ENCODE measurements at places on chromosomes 6 and 20.

DNA sequence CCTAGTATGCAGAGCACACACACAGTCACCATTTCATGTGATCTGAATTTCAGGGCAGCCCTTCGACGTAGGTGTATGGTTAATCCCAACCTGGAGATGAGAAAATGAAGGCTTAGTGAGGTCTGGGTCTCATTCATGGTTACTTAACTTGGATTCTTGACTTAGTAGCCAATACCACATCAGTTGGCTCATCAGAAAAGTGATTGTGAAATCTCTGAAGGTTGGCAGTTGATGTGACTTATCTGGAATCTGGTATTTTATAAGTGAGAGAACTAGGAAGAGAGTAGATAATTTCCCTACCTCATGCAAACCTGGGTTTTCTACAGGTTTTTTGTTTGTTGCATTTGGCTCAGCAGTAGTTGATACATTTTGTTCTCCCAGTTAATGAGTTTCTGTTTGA, 123.7 kb downstream of the CCDC170 start:
- no peak for DNase-seq

- no peak for DNase-seq
Measured at GRCh38 chr6:169344750-169345065, 91.1 kb upstream of the THBS2 start.

DNA sequence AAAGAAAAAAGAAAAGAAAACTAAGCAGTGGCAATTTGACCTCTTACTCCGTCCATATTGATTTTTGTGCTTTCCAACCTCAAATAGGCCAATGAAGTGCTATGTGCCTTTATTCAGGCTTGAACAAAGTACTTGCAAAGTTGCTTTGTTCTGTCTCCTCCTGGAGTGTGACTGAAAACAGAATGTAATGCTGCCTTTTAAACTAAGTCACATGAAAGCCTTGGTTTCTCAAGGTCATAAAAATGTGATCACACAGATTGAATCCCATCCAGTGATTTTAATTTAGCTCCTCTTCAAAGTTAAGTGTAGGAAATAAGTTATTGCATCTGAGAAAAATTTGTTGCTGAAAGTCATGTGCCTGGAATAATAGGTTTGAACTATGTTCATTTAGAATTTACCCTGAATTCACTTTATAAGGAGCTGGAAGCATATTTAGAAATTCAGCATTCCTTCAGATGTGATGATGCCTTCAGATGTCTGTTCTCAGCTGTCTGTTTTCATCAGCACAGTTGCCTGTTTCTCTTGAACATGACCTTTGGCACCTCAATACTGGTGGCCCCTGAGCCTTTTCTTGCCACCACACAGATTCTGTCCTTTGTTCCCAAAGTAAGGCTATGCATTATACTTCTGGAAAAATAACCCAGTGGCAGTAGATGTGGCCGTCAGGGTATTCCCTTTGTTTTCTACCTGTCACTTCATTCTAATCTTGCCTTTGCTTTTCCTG, 48.8 kb downstream of the KIZ start:
- DNase-seq: no peak

DNA sequence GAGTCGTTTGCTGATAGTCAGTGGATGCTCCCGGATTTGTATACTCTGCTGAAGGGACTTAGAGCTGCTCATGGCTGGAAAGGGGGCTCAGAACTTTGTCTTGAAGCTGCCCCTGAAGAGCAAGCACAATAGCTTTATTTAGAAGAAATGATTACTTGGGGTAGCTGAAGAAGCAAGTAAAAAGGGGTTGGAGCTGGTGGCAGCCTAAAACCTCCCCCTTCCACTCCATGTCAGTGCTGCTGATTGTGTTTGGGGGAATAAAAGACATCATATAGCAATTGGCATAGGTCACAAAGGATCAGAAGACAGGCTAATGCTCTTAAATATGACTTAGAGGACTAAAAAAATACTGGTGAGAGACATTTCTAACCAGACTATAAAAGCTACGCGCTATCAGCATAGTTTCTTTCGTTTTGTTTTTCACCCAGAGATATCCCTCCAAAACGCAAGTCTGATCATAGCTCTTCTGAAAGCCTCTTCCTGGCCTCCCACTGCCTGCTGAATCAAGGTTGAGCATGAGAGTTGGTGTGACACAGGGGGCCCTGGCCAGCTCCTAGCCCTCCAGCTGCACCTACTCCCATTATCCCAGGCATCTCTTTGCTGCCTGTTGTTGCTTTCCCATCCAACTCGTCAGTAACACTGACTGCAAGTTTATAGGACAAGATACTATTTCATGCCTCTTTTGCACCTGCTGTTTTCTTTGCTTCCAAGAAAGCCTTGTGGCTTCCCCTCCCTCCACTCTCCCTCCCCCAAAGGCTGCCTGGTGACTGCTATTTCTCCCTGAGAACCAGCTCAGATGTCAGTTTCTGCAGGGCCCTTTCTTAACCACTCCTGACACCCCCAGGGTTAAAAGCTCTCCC, 33.9 kb upstream of the SGK1 start:
- no peak for DNase-seq

GRCh38 chr6:107894809-107895396, 63.1 kb downstream of the SEC63 start:
- no peak for DNase-seq

- no peak for DNase-seq
Measured at GRCh38 chr20:2026004-2026403, 32.1 kb upstream of the PDYN start.

DNA sequence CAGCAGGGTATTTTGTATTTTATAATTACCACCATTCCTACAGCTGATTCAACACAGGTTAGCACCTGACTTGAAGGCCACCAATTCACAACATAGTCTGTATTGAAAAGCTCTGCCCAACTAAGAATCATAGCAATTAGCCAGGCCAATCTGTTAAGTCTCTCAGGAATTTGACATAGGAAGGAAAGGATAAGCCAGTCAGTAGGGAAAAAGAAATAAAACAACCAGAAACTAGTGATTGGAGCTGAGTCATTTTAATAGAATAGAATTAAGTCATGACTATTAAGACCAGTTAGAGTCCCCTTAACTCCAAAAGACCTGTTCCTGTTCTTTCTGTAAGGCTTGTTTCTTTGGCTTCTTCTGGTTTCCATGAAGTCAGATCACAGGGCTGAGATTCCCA, 8.1 kb downstream of the RANBP9 start:
- DNase-seq: no peak

GRCh38 chr20:23988561-23988960, at the start of gene GGTLC1:
Gene GGTLC1 (minus strand): TSS chr20:23988779. CDS start chr20:23986611, 2,168 bp downstream.
- DNase-seq: no peak

DNA sequence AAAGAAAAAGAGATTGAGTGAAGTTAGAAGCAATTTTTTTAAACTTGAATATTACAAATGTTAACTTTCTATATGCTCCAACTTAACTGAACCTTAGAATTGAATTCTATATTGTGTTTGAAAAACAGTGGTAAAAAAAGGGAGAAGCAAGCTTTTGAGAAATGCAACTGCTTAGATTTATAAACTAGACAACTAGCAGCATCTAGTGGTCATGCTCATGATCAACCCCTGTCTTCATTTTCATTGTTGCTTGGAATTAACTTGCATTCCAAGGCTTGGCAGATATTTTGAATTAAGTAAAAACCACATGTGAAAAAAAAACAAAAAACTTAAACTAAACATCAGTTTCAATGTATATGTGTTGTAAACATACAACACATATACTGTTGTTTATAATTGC, 113.1 kb downstream of the C6orf58 start:
- no peak for DNase-seq

GRCh38 chr6:41059556-41059955, 6.6 kb downstream of the APOBEC2 start:
- no peak for DNase-seq

- DNase-seq: no peak
Measured at GRCh38 chr6:30938730-30939129, 2.0 kb upstream of the MUCL3 start.

GRCh38 chr6:135813401-135813800, 38.1 kb upstream of the PDE7B start:
- DNase-seq: no peak

GRCh38 chr6:35147026-35147425, 5.9 kb upstream of the TCP11 start:
- DNase-seq: no peak

- DNase-seq: no peak
Measured at GRCh38 chr6:40996591-40997233, 42.3 kb downstream of the UNC5CL start.

GRCh38 chr20:588476-588875, 21.6 kb downstream of the TCF15 start:
- DNase-seq: no peak

DNA sequence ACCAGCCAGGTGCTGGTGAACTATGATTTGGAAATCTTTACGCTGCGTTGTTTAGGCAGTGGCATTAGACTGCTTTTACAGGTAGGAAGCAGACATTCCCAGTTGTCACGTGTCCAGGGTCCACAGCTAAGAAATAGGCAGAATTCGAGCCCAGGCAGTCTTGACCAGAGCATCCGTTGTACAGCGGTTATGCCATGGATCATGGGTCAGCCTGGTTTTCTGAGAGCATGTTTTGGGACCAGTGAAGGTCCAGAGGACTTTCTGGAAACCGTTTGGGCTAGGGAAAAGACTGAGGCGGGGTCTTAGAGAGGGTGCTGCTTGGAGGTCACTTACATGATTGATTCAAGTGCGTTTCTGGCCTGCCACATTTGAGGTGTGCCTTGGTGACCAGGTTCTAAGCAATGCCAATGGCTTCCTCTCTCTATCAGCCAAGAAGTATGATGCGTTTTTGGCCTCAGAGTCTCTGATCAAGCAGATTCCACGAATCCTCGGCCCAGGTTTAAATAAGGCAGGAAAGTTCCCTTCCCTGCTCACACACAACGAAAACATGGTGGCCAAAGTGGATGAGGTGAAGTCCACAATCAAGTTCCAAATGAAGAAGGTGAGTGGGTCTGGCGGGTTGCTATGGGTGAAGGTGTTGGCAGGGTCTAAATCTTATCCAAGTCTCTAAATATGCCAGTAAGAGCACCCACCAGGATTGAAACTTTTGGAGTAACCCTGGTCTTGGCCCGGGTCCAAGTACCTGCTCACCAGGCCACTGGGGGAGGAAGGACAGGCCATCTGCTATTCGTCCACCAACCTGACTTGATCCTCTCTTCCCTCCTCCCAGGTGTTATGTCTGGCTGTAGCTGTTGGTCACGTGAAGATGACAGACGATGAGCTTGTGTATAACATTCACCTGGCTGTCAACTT, 1.8 kb downstream of the RPL10A start:
- DNase-seq: no peak

DNA sequence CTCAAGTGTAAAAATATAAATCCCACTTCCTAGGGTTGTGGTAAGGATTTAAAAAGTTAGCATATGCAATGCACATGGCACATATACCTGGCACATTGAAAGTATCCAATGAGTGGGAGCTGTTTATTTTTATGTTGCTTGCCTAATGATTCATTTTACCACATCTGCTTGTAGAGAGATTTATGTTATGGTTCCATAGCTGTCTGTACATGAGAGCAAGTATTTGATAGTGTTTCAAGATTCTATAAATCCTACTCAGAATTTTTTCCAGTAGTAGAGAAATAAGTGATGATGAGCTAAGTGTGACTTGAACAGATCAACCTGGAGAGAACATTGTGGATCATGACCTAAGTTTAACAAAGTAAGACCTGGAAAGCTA, 125.3 kb upstream of the SPTLC3 start:
- DNase-seq: no peak

DNA sequence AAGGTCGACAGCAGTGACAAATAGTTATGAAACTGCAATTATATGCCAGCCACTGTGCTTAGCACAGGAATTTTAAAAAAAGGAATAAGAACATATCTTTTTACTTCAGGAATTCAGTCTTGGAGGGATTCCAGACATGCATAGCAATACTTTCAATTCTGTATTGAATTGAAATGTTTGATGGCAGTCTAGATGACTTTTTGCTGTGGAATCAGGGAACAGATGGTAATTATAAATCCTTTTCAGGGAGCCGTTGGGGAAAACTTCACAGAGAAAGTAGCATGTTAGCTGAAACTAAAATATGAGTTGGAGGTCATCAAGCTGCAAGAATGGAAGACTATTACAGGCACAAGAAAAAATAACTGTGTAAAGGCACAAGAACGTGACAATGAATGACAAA, 74.8 kb downstream of the IMPG1 start:
- no peak for DNase-seq

- DNase-seq: no peak
Measured at GRCh38 chr6:122789182-122790027, at the start of gene SMPDL3A. Gene SMPDL3A (plus strand): TSS chr6:122789258. CDS start chr6:122789347, 89 bp downstream.

GRCh38 chr6:51648236-51648635, 439.2 kb downstream of the PKHD1 start:
- DNase-seq: no peak

DNA sequence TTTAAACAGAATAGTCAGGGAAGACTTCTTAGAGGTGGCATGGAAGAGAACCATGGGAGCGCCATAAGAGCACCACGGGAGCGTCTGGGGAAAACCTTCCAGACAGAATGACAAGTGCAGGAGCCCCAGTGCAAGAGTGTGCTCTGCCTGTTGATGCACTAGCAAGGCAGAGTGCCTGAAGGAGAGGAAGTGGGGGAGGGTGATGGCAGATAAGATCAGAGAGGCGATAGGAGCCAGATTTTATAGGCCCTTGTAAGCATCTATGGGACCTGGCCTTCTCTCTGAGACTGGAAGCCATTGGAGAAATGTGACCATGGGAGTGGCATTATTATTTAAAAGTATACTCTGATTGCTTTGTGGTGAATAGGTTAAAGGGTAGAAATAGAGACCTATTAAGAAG, 13.1 kb downstream of the FUCA2 start:
- no peak for DNase-seq

DNA sequence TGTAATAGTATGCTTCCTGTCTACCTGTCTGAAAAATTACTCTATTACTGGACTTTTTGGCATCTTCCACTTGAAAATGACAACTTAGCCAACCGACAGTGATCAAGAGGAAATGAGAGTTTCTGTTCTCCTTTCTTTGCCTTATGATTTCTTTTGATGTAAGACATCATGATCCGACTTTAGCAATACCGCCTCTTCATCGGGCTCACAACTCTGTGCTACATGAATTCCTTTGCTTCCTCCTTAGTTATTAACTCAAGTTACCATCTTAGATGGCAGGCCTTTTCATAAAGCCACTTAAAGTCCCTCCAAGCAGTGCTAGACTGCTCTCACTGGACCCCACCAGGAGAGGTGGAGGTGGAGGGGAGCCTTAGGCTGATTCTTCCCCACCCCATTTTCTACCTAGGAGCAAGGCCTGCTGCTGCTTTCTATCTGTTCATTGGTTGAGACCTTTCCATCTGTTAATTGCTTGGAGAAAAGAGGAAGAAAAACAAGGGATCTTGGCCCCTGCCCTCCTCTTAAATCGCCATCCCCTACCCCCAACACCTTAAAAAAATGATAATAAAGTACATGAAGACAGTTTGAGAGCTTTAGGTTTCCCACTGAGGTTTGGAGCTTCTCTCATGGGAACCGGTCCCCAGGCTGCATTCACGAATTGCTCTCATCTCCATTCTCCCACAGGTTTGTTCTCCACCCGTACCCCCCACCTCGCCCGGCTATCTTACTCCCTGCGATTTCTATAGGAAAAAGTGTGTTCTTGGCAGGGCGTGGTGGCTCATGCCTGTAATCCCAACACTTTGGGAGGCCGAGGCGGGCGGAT, 21.6 kb upstream of the MCM3 start:
- no peak for DNase-seq

DNA sequence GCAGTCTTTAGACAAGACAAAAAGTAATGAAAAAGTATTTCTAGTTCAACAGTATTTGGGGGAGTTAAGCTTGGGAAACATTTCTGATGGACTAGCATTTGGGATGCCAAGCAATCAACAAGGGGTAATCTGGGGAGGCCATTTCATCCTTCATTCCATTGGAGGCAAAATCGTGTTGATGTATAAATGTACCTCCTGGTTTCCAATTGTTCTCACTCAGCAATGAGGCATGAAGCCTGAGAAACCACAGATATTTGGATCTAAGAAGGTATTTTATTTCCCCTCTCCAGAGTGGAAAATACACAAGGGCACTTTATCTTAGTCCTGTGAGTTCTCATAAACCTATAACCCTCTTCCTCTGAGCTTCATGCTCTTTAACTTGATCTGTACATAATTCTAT, 68.2 kb downstream of the TBX18 start:
- no peak for DNase-seq
